NCI-H226 (cell line): ENCODE measurements at places on chromosomes 3 and 15.

- DNase-seq = no peak
Measured at GRCh38 chr3:124700880-124701684, 29.2 kb upstream of the UMPS start.

DNA sequence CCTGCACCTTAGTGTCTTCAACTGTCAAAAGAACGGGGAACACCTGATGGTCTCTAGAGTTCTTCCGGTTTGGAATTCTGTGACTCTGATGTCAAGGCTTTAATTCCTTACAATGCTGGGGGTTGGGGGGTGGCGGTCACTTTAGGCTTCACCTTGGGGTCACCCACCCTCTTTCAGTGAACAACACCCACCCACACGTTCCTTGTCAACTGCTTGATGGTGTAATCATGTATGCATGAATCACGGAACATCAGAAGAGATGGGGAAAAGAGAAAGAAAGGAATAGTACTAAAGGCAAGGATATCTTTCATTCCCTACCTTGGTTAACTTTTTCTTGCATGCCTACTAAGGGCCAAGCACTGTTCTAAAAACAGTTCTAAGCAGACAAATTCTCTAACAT is 7.3 kb upstream of the UBE2E1 start:
- no peak for DNase-seq

DNA sequence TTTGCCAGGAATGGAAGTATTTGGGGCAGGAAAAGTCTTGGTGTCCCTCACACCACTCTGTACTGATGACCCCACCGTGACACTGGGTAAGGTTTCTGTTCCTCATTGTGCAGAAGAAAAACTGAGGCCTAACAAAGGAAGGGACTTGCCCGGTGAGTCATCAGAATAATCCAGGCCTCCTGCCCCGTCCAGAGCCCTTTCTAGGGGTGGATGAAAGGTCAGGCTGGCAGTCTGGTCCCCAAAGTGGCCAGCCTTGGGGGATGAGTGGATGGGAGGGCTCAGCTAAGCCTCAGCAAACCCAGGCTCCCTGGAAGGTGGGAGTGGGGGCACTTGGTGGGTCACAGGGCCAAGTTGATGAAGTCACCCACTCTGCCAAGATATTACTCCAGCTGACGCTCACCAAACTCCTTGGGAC is 2.3 kb upstream of the DNAH1 start:
- peak; percentile 23 for DNase-seq

GRCh38 chr15:90869601-90870353 is 1.4 kb downstream of the FURIN start:
- DNase-seq = peak; percentile 79

DNA sequence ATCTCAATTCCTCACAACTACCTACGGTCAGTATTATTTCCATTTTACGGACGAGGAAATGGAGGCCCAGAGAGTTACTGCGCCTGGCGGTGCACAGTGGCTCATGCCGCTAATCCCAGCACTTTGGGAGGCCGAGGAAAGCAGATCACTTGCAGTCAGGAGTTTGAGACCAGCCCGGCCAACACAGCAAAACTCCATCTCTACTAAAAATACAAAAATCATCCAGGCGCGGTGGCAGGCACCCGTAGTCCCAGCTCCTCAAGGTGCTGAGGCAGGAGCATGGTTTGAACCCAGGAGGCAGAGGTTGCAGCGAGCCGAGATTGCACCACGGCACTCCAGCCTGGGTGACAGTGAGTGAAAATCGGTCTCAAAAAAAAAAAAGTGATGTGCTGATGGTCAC is 187.3 kb downstream of the XXYLT1 start:
- no peak for DNase-seq

GRCh38 chr3:17290894-17291293 is 406.1 kb downstream of the PLCL2 start:
- peak; percentile 20 for DNase-seq

GRCh38 chr3:106609666-106610301 is 741.0 kb upstream of the CBLB start:
- DNase-seq = peak; percentile 44

GRCh38 chr3:114809668-114810413 is 337.2 kb downstream of the ZBTB20 start:
- DNase-seq = no peak

DNA sequence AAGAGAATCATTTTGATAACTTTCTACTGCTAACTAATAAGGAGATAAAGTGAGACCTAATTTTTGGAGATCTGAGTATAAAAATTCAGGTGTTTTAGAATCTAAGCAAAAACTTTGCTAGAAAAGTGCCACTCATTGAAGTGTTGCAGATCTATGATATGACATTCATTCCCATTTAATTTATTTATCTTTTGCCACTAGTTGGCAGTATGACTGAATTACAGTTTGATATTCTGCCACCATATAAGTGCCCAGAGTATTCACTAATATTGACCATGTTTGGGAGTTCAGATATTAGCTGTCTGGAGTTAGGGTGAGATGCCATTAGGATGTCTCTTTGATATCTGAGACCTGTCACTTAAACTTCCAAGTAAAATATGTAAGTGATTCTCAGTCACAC is 251.3 kb upstream of the GBE1 start:
- DNase-seq = no peak

GRCh38 chr15:96264801-96265515 is 65.5 kb upstream of the NR2F2 start:
- DNase-seq = peak; percentile 42
